T-helper 22 cell (primary cell): ENCODE measurements at places on chromosomes 1 and 21.

- no peak for DNase-seq
These were observed 78.4 kb downstream of the HS2ST1 start for GRCh38 chr1:86992861-86993260.

DNA sequence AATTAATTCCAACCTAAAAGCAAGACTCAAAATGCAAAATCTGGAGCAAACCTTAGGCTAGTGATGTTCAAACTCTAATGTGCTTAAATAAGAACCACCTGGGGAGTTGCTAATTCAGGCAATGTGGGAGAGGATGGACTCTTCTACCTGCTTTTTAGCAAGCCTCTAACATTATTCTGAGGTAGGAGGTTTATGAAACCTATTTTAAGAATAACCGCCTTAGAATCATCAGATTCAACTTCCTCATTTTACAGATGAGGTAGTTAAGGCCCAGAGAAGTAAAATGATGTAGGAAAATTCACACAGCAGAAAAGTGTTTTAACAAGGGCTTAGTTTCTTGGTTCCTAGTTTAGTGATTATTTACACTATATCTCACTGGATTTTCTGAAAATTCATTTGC lies 8.6 kb upstream of the NTNG1 start:
- no peak for DNase-seq

GRCh38 chr21:31111093-31111492 lies 72.8 kb upstream of the KRTAP19-8 start:
- no peak for DNase-seq

- DNase-seq: no peak
These were observed 81.2 kb downstream of the TGFB2 start for GRCh38 chr1:218426343-218426657.

- DNase-seq: peak; percentile 77
These were observed 11.7 kb upstream of the BOLA1 start for GRCh38 chr1:149887456-149888246.

- DNase-seq: no peak
These were observed 9.2 kb downstream of the ZBTB48 start for GRCh38 chr1:6588893-6589520.

GRCh38 chr1:6178751-6179563 lies 1.2 kb downstream of the CHD5 start:
- DNase-seq: no peak

- DNase-seq: no peak
These were observed 30.8 kb downstream of the RSPH1 start for GRCh38 chr21:42465008-42465802.

GRCh38 chr1:6008084-6008415 lies 15.8 kb upstream of the NPHP4 start:
- no peak for DNase-seq

- DNase-seq: no peak
These were observed 2.7 kb upstream of the SDC3 start for GRCh38 chr1:30911059-30911954.

- DNase-seq: no peak
These were observed 204.9 kb downstream of the KCNJ6 start for GRCh38 chr21:37711286-37711829.

DNA sequence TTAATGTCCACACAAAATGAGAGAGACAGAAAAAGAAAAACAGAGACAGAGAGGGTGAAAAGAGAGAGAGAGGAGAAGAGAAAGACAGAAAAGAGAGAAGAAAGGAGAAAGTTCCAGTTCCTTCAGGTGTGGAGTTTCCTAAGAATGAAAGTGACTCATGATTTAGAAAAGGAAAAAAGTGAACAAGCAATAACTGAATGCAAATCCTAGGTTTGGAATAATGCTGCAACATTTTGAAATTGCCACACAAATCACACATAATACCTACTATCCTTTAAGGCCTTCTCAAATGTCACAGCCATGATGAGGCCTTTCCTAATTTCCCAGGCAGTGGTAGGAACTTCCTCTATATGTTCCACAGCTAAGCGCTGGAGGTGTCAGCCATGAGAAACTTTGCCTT lies 31.5 kb upstream of the XPR1 start:
- DNase-seq: no peak

GRCh38 chr1:203096566-203096965 lies 10.8 kb upstream of the MYOG start:
- DNase-seq: no peak

GRCh38 chr1:151705753-151706463 lies 10.7 kb downstream of the CELF3 start:
- DNase-seq: no peak

- no peak for DNase-seq
These were observed 19.7 kb upstream of the ALDH9A1 start for GRCh38 chr1:165717918-165718515.

- DNase-seq: no peak
These were observed 95.6 kb downstream of the PTPRC start for GRCh38 chr1:198734323-198735008.

DNA sequence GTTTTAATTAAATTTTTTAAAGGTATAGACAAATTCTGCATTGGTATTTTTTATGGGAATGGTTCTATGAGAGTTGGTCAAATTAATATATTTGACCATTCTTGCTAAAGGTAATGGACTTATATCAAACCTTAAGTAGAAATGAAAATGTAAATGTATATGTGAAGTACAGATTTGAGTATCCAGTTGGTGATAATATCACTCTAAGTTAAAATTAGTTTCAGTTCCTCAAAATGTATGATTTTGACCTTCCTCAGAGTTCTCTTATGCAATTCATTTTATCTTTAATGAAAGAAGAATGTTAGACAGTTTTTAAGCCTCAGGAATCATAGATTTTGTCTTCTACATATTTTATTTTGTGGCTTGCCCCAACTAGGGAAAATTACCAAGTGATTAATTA lies 1291.5 kb upstream of the B3GALT2 start:
- DNase-seq: no peak

DNA sequence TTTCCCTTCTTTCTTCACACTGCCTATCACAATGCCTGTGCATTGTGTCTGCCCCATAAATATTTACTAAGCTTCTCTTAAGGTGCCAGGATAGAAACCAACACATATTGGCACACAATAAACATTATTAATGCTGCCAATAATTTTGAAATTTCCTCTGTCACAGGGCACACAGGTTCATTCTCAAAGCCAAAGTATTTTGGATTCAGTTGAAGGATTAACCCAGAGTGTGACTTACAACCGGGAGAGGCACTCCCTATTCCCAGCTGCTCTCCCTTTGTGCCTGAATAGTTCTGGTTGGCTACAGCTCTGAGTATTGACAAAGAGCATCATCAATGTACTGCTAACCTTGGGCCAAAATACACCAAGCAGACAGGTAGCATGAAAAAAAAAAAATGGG lies 46.6 kb upstream of the ATP1A1 start:
- DNase-seq: no peak

DNA sequence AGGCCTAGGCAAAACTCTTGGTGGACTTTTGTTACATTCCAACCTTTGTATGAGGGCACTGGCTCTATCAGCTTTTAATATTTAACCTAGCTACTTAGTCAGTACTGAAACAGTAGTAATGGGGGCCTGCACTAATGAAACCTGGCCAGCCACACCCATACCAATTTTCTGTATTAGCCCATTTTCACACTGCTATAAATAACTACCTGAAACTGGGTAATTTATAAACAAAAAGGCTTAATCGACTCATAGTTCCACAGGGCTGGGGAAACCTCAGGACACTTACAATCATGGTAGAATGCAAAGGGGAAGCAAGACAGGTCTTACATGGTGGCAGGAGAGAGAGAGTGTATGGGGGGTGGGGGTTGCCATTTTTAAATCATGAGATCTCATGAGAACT lies 245.7 kb upstream of the RGS18 start:
- DNase-seq: no peak

DNA sequence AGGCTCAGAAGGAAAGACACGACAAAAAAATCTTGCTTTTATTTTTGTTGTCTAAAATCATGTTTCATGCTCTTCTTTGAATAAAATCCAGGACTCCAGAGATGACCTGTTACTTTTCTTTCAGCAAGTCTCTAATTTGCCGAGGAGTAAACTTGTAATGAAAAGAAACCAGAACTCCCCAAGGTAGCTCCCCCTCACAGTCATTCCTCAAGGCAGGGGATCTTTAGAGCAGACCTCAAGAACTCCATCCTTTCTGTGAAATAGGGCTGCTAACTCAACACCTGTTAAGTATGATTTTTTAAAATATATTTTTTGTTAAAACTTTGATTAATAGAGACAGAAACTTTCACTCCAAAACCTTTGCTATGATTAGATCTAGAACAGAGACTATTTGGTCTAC lies 82.7 kb upstream of the ABCD3 start:
- no peak for DNase-seq

- DNase-seq: no peak
These were observed 16.7 kb downstream of the ABCA4 start for GRCh38 chr1:94104127-94104684.

GRCh38 chr1:215119719-215120365 lies 37.3 kb downstream of the KCNK2 start:
- DNase-seq: no peak

- DNase-seq: no peak
These were observed 13.4 kb upstream of the PIAS3 start for GRCh38 chr1:145871994-145872924.

GRCh38 chr1:231099996-231100767 lies 60.1 kb upstream of the FAM89A start:
- DNase-seq: no peak

DNA sequence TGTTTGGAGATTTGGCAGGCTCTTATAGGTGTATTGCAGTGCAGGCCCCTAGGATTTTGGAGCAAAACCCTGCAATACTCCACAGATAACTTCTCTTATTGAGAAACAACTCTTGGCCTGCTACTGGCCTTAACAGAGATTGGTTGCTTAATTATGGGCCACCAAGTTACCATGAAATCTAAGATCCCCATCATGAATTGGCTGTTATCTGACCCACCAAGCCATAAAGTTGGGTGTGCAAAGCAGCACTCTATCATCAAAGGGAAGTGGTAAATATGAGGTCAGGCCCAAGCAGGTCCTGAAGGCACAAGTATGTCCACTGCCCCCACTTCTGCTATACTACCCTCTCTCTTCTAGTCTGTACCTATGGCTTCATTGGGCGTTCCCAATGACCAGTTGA lies 130.0 kb upstream of the TNFSF4 start:
- DNase-seq: no peak

DNA sequence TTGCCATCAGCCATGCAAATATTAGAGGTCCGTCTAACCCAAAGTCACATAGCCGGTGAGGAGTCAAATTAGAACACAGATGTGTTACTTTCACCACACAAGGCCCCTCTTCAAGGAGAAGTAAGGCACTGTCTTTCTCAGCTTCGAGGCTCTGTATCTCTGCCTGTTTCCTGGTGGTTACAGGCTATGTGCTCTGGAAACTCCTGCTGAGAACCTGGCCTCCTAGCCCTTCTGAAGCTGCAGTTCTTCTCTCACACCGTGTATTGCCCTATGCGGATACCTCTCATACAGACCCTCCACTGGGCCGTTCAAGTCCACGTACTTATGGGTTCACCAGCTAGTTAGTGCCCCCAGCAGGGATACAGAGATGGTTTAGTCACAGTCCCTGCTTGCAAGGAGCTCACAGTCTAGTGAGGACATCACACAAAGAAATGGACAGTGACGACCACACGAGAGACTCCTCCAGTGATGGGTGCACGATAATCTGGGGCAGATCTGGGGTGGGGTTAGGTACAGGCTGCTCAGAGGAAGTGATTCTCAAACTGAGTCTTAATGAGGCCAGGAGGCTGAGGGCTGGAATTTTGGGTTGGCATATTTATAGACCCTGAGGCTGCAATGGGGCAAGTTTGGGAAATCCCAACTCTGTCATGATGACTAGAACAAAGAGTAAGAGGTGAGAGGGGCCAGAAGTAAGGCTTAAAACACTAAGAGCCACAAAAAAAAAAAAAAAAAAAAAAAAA lies 22.8 kb upstream of the ELOA start:
- DNase-seq: no peak

DNA sequence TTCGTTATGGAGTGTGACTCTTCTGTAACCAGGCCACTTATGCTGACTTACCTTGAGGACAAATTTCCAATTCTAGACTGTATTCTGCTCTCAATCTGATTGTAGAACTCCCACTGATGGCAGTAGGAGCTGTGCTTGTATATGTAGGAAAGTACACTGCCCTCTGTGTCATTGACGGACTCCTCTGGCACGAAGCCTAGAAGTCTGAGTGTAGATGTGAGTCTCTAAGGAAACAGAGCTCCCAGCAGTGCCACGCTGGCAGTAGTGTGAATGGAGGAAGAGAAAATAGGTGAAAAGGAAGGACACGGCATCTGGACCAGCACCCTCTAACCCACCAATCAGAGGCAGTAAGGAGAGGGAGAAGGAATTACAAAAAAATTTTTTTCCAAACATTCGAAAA lies 130.4 kb upstream of the ADGRL2 start:
- no peak for DNase-seq

GRCh38 chr1:45205011-45205909 lies 1.1 kb downstream of the ZSWIM5 start:
- DNase-seq: no peak

DNA sequence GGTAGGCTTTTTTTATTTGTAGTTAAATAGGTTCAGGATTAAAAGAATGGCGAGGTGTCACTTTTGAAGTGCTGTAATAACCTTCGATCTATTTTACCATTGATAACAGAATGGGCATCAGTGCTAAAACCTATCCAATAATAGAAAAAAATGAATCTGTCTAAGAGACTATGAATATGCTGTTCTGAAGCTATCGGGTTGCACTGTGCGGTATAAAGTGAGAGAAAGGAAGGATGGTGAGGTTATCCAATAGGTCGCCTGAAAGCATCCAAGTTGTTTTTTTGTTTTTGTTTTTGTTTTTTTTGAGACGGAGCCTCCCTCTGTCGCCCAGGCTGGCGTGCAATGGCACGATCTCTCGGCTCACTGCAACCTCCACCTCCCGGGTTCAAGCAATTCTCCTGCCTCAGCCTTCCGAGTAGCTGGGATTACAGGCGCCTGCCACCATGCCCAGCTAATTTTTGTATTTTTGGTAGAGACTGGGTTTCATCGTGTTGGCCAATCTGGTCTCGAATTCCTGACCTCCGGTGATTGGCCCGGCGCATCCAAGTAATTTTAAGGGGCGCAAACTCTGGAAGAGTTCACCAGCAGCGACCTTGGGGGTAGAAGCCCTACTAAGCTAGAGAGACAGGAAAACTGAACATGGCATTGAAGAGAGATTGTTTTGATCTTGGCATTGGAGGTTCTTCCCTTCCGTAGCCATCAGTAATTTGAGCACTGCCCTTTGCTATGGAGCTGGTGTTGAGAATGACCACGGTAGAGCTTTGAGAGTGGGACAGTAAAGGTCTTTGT lies 8.7 kb upstream of the MDM4 start:
- DNase-seq: no peak

- no peak for DNase-seq
These were observed 140.3 kb downstream of the PLXNA2 start for GRCh38 chr1:208103597-208104513.

DNA sequence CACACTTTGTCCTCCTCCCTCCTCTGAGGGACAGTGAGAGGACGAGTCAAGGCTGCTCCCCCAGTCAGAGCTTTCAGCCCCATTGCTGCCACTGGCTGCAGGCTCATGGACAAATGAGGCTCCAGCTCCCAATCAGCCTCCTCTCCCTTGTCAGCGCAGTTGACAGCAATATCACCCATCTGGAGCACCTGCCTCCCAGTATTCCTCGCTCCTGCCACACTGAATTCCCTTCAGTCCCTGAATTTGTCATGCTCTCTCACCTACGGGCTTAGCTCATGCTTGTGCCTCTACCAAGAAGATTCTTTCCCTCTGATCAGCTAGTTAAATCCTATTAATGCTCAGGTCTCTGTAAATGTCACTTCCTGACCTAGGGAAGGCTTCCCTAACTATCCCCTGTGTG lies 54.4 kb upstream of the SYT6 start:
- DNase-seq: no peak

GRCh38 chr1:240217403-240217802 lies 125.7 kb downstream of the FMN2 start:
- DNase-seq: no peak
